Thymus (tissue), 14 donors: ENCODE measurements at places on chromosomes 7 and 10. TPM values are rescaled to one million over a fixed set of nuclear protein-coding genes. Genes with fewer than 3 reads are reported as not detected.
A peak's percentile ranks its signal among the peaks of the same experiment; 100 is the strongest.

NPFFR1 gene
- total RNA-seq, result 0.05 TPM

OSBPL3 gene
- total RNA-seq, result 9.1 TPM

AKR1C3 gene
- total RNA-seq, result 1.7 TPM

CD36 gene
- total RNA-seq, result 42.8 TPM

DNA sequence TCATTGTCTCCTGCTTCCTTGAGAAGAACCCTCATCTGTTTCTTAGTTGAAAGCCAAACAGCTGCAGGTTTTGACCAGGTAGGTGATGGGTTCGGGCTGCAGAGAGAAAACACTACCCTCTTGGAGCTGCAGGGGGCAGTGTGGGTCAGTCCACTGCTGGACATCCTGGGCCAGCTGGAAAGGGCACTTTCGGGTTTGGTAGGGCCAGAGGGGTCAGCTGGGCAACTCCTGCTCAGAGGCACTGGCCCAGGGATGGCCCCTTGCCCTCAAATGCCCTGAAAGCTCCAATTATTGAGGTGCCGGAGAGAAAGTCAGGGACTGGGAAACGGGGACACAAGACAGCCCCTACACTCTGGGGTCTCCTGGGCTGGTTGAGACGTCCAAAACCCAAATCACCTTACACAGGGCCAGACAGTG lies 90.7 kb downstream of the MKI67 start:
- H3K27ac ChIP-seq, result no peak overlapping the region
- no peaks in the 10 kb centered on the region for H3K4me1 ChIP-seq
- H3K36me3 ChIP-seq, result no peaks in the 10 kb centered on the region

GRCh38 chr10:34789966-34790506 lies 25.1 kb downstream of the PARD3 start:
- no peaks in the 10 kb centered on the region for H3K36me3 ChIP-seq
- no peaks in the 10 kb centered on the region for H3K27me3 ChIP-seq
- no peak for DNase-seq
- no peak overlapping the region for H3K4me3 ChIP-seq
- no peak overlapping the region for H3K27ac ChIP-seq
- peaks cover 26% of the 10 kb centered on the region for H3K4me1 ChIP-seq

ZP3 gene
- 1.6 TPM for total RNA-seq

- H3K4me1 ChIP-seq, result peaks cover 14% of the 10 kb centered on the region
- DNase-seq, result peak; percentile 40
- H3K27ac ChIP-seq, result no peak overlapping the region
- H3K36me3 ChIP-seq, result no peaks in the 10 kb centered on the region
- peaks cover 40% of the 10 kb centered on the region for H3K27me3 ChIP-seq
These were observed 3.8 kb upstream of the GTF2IRD1 start for GRCh38 chr7:74449809-74450397.

C7orf57 gene
- total RNA-seq, result 0.05 TPM

- H3K27ac ChIP-seq, result no peak overlapping the region
- H3K27me3 ChIP-seq, result no peaks in the 10 kb centered on the region
- H3K36me3 ChIP-seq, result no peaks in the 10 kb centered on the region
- H3K4me3 ChIP-seq, result no peak overlapping the region
These were observed 1066.3 kb downstream of the CNTNAP2 start for GRCh38 chr7:147182874-147183273.

UTF1 gene
- total RNA-seq, result not detected

DNA sequence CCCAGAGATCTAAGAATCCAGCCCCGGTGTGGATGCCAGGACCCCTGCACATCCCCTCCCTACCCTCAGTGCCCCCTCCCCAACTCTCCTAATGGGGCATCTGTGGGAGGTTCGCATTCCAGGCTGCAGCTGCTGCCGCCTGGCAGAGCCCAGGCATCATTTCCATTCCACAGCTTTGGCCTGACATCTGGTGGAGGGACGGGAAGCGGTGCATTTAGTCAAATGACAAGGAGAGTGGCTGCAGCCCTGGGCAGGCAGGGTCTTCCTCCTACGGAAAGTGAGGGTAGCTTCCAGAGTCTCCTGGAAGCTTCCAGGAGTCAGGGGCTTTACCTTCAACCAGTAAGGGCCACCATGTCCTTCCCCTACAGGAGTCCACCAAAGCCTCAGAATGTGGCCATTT lies 30.8 kb downstream of the PRLHR start:
- no peaks in the 10 kb centered on the region for H3K36me3 ChIP-seq
- H3K27me3 ChIP-seq, result peaks cover 10% of the 10 kb centered on the region

ACTL6B gene
- 0.05 TPM for total RNA-seq

SLC18A2 gene
- total RNA-seq, result 6.1 TPM

- no peak for DNase-seq
- no peaks in the 10 kb centered on the region for H3K27me3 ChIP-seq
- peaks cover 14% of the 10 kb centered on the region for H3K4me1 ChIP-seq
- H3K36me3 ChIP-seq, result no peaks in the 10 kb centered on the region
These were observed 4.5 kb upstream of the CYTH3 start for GRCh38 chr7:6276911-6277408.

- H3K27ac ChIP-seq, result no peak overlapping the region
- no peaks in the 10 kb centered on the region for H3K4me1 ChIP-seq
- no peak for DNase-seq
These were observed 217.8 kb upstream of the AGK start for GRCh38 chr7:141333459-141333858.
